Activated CD4-positive, alpha-beta T cell treated with anti-CD3 and anti-CD28 coated beads, Interleukin-10, Interleukin-2, amounts not matched to agents 100 ng/mL and 50 ng/mL, durations not matched to agents 16 hours and 8 hours (primary cell): ENCODE measurements at places on chromosomes 4 and X.

GRCh38 chrX:107775734-107776511 is at the start of gene TSC22D3:
Gene TSC22D3, minus strand, starts transcription at chrX:107775787. Its CDS starts 368 bp downstream, at chrX:107775419.
- peak; percentile 48 for DNase-seq

- no peak for DNase-seq
These were observed 157.6 kb downstream of the RASL11B start for GRCh38 chr4:53019485-53020382.

- peak; percentile 20 for DNase-seq
These were observed 56.4 kb upstream of the SPANXN1 start for GRCh38 chrX:145190801-145191389.

- DNase-seq: no peak
These were observed 29.4 kb downstream of the DCHS2 start for GRCh38 chr4:154462081-154462810.

DNA sequence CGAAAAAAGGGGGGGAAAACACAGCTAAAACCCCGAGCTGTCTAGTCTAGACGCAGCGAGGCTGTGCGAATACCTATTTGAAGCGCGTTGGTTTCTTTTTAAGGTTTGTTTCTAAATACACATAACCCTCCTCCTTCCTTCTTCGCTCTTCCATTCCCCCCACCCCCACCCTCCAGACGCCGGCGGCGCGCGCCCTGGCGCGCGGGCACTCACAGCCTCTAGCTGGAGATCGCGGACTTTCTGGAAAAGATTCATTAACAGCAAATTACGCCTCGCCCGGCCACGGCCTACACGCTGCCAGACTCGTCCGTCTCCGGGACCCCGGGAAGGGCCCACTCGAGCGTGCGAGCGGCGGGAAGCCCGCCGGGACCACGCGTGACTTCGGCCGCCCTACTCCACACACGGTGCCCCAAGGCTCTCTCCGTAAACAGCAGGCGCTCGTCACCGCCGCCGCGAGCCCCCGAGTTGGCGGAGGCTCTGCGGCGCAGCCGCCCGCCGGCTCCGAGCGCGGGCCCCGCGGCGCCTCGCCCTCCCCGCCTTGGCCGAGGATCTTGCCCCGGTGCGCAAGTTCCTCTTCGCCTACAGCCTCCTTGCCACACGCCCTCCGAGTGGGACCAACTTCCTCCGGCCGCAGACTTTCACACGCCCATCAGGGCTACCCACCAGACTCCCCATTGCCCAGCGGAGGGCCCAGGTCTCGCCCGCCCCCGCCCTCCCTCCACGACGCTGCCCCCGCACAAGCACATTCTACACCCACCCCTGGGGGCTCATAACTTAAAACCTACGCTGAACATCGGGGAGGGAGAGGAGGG is 2.0 kb downstream of the BCOR start:
- DNase-seq: peak; percentile 51
